Immature natural killer cell (primary cell): ENCODE measurements at places on chromosomes 3 and 15.

GRCh38 chr3:24476871-24477656, 17.6 kb downstream of the THRB start:
- no peaks in the 10 kb centered on the region for H3K27me3 ChIP-seq
- no peak overlapping the region for H3K27ac ChIP-seq
- no peaks in the 10 kb centered on the region for H3K4me1 ChIP-seq
- no peaks in the 10 kb centered on the region for H3K36me3 ChIP-seq
- H3K4me3 ChIP-seq, result no peak overlapping the region
- no peak for DNase-seq

DNA sequence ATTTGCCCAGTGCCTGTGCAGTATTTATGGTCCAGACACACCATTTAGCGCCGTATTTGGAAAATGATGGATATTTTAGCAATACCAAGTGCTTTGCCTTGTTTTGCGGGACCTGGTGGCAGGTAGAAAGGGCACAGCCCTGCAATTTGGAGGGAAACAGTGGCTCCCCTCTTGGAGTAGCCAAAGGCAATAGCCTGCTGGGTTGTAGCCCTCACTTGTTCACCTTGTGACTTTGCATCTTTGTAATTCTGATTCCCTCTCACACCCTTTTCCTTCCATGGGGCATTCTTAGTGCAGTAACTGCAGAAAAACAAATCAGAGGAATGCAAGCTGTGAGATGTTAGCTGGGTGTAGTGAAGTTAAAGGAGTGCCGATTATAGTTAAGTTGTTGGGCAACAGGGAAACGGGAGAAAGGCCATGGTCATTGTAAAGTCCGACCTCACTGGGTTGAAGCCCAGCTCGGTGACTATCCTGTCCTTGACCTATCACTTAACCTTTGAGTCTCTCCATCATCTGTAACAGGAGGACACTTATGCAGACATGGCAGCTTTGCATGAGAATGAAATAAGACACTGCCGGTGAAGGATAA, 131.0 kb upstream of the KLHL25 start:
- no peak overlapping the region for H3K4me3 ChIP-seq
- H3K4me1 ChIP-seq, result peaks cover 35% of the 10 kb centered on the region
- H3K27ac ChIP-seq, result no peak overlapping the region
- no peaks in the 10 kb centered on the region for H3K27me3 ChIP-seq
- DNase-seq, result no peak

- no peak overlapping the region for H3K4me3 ChIP-seq
- no peaks in the 10 kb centered on the region for H3K4me1 ChIP-seq
- DNase-seq, result no peak
- H3K36me3 ChIP-seq, result peaks cover 11% of the 10 kb centered on the region
Measured at GRCh38 chr3:196517919-196518318, 2.8 kb upstream of the SMCO1 start.

GRCh38 chr3:39180183-39180545, 12.2 kb downstream of the XIRP1 start:
- H3K27me3 ChIP-seq, result peaks cover 4% of the 10 kb centered on the region
- no peak for DNase-seq
- peak overlapping the region; percentile 95 for H3K4me3 ChIP-seq
- no peaks in the 10 kb centered on the region for H3K36me3 ChIP-seq
- H3K27ac ChIP-seq, result peak overlapping the region; percentile 55

DNA sequence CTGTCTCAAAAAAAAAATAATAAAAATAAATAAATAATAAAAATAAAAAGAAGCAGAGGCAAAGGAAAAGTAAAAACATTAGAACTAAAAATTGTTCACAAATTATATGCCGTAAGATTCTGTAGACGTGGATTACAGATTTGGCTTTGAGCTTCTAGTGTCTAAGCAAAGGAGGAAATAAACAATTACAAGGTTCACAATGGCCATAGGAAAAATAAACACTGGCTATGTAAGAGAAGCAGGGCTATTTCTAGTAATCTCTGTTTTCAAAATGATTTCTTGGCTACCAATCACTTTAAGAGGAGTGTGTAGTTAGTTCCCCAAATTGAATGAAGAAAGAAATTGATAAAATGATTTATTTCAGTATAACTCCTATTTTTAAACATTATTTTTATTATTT, 54.5 kb downstream of the TMEM41A start:
- no peak overlapping the region for H3K4me3 ChIP-seq
- no peak overlapping the region for H3K27ac ChIP-seq
- DNase-seq, result no peak
- H3K27me3 ChIP-seq, result peaks cover 3% of the 10 kb centered on the region
- no peaks in the 10 kb centered on the region for H3K36me3 ChIP-seq
- no peaks in the 10 kb centered on the region for H3K4me1 ChIP-seq

DNA sequence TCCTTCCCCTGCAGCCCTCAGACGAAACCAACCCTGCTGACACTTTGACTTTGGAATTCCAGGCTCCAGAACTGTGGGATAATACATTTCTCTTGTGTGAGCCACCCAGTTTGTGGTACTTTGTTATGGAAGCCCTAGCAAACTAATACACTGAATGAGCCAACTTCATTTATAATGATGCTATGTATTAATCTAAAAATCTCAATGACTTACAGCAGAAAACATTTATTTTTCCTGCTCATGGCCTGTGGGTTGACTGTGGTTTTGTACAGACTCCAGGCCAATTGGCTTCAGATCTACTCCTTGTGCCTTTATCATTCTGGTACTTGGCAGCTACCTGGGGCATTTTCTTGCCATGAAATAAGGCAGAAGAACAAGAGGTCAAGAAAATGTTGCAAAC, 152.4 kb downstream of the EBLN2 start:
- no peaks in the 10 kb centered on the region for H3K36me3 ChIP-seq
- H3K27me3 ChIP-seq, result no peaks in the 10 kb centered on the region
- H3K4me3 ChIP-seq, result no peak overlapping the region
- H3K27ac ChIP-seq, result no peak overlapping the region
- H3K4me1 ChIP-seq, result no peaks in the 10 kb centered on the region

DNA sequence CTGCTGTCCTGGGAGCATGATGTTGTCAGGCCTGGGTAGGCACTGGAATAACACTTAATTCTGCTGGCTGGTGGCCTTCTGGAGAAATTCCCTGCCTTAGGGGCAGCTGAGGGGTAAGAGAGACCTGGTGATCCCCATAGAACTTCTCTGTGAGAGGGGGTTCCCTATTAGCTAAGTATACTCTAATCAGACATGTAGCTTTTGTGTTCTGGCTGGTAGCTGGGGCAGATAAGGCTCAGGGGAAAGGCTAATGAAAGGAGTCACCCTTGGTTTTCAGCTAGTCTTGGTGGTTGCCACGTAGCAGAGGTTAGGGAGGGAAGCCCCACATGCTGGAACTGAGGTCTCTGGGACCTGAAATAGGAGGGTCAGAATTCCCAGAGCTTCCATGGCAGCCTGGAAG, 952 bp upstream of the HDDC3 start:
- H3K27ac ChIP-seq, result no peak overlapping the region
- peak overlapping the region; percentile 30 for H3K4me3 ChIP-seq
- H3K36me3 ChIP-seq, result peaks cover 2% of the 10 kb centered on the region

DNA sequence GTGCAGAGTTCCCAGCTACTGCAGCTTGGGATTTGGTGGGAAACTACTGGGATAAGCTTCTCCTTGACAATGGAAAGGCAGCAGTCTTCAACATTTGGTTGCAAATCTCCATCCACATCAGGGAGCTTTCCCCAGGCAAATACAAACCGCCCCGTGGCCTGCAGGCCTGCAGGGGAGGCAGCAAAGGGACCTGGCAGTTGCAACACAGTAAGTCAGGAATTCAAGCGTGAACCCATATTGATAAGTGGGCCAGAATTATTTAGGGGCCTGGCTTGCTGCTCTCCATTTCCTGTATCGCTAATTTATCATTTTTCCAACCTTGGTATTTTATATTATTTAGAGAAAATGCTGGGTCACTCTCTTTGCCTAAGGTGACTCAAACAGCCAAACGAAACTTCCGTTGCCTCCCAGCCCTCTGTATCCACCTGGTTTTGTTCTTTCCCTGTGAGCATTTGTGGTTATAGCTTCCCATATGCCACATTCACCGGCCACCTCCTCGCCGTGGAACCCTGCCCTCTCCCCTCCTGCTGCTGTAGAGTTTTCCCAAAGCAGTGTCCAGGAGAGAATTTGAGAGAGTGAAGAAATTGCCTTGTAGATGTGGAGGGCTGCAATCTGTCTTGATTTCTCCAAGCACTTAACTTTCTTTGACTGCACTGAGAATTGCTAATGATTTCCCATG, 34.8 kb downstream of the B3GALNT1 start:
- no peak overlapping the region for H3K27ac ChIP-seq
- H3K27me3 ChIP-seq, result no peaks in the 10 kb centered on the region
- DNase-seq, result no peak
- H3K4me3 ChIP-seq, result no peak overlapping the region
- peaks cover 22% of the 10 kb centered on the region for H3K36me3 ChIP-seq
- H3K4me1 ChIP-seq, result peaks cover 4% of the 10 kb centered on the region
